ENCODE measurements at places on chromosomes 16 and 17.

GRCh38 chr16:22681554-22682291, 132.2 kb upstream of the HS3ST2 start:
- no peak for DNase-seq

DNA sequence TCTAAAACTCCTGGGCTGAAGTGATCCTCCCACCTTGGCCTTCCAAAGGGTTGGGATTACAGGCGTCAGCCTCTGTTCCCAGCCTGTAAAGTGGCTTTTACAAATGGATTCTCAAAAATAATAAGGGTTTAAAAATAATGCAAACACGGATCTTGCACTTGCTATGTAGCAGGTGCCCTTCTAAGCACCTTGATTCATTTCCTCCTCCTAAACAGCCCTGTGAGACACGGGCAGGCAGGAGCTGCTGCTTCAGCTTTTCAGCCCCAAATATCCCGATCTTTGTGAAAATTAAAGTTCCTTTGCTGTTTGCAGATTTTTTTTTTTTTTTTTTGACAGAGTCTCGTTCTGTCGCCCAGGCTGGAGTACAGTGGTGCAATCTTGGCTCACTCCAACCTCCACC, 31.7 kb downstream of the NAGPA start:
- DNase-seq = no peak

- peak; percentile 16 for DNase-seq
Observed at GRCh38 chr17:2058586-2059546, 4.0 kb downstream of the HIC1 start.

GRCh38 chr16:3180445-3180878, 7.5 kb upstream of the OR1F1 start:
- DNase-seq = no peak

GRCh38 chr16:56174411-56174810, 16.9 kb upstream of the GNAO1 start:
- DNase-seq = no peak
